ENCODE measurements at places on chromosomes 11 and 22.

- DNase-seq: no peak
Observed at GRCh38 chr11:133897331-133897650, 52.0 kb upstream of the SPATA19 start.

- DNase-seq: no peak
Observed at GRCh38 chr11:58629857-58630256, 7.4 kb downstream of the CNTF start.

DNA sequence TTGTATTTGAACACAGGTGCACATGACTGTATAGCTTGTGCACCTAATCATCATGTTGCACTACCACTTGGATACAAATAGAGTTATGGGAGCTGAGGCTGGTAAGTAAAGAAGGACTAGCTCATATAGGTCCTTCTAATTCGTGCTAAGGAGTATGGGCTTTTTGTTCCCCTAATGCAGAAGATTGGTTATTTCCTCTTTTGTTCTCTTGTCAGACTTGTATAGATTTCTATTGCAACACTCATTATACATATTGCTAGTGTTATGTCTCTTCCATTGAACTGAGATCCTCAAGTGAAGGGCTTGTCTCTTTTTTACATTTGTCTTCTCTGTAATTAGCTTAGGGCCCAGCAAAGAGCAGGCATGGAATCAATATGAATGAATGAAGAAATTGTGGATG lies 54.1 kb upstream of the ARHGAP20 start:
- DNase-seq: no peak

GRCh38 chr11:34274712-34275398 lies 83.0 kb downstream of the ABTB2 start:
- peak; percentile 97 for DNase-seq

- DNase-seq: no peak
Observed at GRCh38 chr11:120221115-120221752, 10.4 kb downstream of the OAF start.

GRCh38 chr11:109808569-109808968 lies 284.6 kb upstream of the ZC3H12C start:
- DNase-seq: no peak

DNA sequence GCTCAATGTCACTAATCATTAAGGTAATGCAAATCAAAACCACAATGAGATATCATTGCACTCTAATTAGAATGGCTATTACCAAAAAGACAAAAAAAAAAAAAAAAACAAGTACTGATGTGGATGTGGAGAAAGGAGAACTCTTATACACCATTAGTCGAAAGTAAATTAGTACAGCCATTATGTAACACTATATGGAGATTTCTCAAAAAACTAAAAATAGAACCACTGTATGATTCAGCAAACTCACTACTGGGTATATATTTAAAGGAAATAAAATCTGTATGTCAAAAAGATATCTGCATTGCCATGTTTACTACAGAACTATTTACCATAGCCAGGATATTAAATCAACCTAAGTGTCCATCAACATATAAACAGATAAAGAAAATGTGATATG lies 265.4 kb upstream of the ARHGAP20 start:
- no peak for DNase-seq

GRCh38 chr11:79052544-79052943 lies 388.3 kb downstream of the TENM4 start:
- no peak for DNase-seq

DNA sequence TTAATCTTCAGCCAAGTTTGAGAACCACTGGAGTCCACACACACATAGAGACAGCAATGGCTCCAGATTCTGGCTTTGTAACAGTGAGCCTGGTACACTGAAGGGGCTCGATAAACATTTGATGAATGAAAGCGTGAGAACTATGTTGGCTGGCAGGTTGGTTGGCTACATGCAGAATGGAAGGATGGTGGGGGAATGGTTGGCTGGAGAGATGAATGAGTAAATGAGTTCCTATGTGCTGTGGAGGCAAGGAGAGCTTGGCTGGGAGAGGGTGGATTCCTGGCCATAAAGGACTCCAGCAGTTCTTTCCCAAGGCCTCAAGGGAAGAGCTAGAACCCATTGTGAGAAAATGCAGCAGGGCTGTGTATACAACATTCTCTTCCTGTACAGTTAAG lies 168.0 kb upstream of the NECTIN1 start:
- DNase-seq: no peak

DNA sequence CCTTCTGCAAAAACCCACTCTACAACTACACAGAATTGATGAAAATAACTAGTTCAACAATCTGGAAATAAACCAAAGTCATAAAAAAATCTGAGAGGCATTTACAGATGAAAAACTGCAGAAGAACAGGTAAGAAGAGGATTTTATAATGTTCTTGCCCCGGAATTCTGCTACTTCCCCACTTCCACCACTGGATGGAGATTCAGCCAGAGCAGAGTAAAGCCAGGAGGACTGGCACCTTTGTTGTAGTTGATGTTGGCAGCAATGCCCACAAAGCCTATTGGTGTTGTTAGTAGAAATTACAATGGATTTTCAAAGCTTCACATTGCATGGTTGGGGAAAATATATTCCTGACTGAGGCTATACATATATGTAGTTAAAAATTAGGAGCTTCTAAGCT lies 640.2 kb downstream of the LRRC4C start:
- no peak for DNase-seq

GRCh38 chr11:29326757-29327156 lies 690.1 kb downstream of the KCNA4 start:
- no peak for DNase-seq

- no peak for DNase-seq
Observed at GRCh38 chr22:37739035-37739434, 42.2 kb downstream of the TRIOBP start.

GRCh38 chr22:38837414-38837928 lies 6.4 kb downstream of the NPTXR start:
- no peak for DNase-seq

GRCh38 chr11:96841792-96842191 lies 452.0 kb downstream of the JRKL start:
- no peak for DNase-seq

- no peak for DNase-seq
Observed at GRCh38 chr11:6640985-6641701, 14.5 kb downstream of the DCHS1 start.

GRCh38 chr22:42164901-42165300 lies 34.3 kb upstream of the CYP2D6 start:
- no peak for DNase-seq

- no peak for DNase-seq
Observed at GRCh38 chr11:132626446-132626845, 905.9 kb downstream of the OPCML start.

- no peak for DNase-seq
Observed at GRCh38 chr22:40627612-40628011, 8.9 kb downstream of the MRTFA start.

GRCh38 chr22:34096770-34097169 lies 176.5 kb upstream of the LARGE1 start:
- DNase-seq: no peak

GRCh38 chr11:96303980-96304379 lies 39.0 kb downstream of the MAML2 start:
- no peak for DNase-seq

DNA sequence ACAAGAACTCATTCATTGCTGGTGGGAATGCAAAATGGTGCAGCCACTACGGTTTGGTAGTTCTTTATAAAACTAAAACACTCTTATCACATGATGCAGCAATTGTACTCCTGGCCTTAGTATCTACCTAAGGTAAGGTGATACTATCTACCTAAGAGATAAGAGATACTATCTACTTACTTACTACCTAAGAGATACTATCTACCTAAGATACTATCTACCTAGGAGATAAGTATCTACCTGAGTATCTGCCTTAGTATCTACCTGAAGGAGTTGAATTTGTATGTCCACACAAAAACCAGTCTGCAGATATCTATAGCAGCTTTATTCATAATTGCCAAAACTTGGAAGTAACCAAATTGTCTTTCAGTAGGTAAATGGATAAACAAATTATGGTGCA lies 29.0 kb upstream of the SMCO4 start:
- no peak for DNase-seq

DNA sequence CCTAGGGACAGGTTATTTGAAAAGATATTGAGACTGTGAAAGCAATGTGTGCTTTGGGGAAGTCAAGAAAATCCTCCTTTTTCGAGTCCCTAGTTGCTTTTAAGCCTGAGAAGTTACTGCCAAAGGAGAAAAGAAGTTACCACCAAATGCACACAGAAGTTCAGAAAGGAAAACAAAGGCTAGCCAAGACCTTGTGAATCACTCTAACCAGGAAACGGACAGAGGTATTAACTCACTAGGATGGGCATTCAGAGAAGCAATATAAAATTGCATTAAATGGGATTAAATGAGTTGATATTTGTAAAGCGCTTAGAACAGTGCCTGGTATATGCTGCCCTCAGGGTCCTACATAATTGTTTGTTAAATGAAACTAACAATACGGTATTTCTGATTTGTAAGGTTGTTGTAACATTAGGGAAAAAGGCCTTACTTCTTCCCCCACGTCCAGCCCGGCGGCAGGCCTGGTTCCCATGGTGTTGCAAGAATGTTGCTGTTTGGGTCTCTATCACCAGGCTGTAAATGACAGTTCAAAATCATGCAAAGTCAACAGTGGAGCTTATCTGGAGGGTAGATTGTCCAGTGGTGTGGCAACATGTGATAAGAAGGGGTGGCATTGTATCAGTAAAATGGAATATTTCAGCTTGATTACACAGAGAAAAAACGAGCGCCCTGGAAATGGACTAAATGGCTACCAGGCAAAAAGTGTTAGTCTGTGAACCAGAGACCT lies 7.1 kb downstream of the TMA7B start:
- DNase-seq: no peak

GRCh38 chr22:30806391-30806861 lies 111.8 kb downstream of the OSBP2 start:
- DNase-seq: no peak

GRCh38 chr11:67022341-67022933 lies 497 bp upstream of the SYT12 start:
- DNase-seq: peak; percentile 79

GRCh38 chr22:47199261-47199978 lies 437.0 kb downstream of the TBC1D22A start:
- no peak for DNase-seq

DNA sequence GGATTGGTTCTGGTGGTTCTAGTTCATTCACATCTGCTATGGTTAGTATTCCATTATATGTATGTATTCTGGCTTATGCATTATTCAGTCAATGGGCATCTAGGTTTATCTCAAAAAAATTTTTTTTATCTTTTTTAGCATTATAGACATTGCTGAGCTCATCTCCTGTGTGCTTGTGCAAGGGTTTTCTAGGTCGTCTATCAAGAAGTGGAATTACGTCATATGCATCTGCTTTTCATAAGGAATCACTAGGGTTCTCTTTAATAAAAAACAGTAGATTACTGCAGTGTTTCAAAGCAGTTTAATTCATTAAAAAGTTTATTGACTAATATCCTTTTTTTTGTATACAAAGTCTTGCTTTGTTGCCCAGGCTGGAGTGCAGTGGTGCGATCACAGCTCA lies 21.3 kb downstream of the TBC1D22A start:
- no peak for DNase-seq

- DNase-seq: no peak
Observed at GRCh38 chr22:43364169-43364435, 20.9 kb upstream of the SCUBE1 start.

- DNase-seq: no peak
Observed at GRCh38 chr22:20026204-20026908, 5.4 kb downstream of the TANGO2 start.

GRCh38 chr11:3344327-3345174 lies 34.4 kb downstream of the ZNF195 start:
- DNase-seq: no peak

DNA sequence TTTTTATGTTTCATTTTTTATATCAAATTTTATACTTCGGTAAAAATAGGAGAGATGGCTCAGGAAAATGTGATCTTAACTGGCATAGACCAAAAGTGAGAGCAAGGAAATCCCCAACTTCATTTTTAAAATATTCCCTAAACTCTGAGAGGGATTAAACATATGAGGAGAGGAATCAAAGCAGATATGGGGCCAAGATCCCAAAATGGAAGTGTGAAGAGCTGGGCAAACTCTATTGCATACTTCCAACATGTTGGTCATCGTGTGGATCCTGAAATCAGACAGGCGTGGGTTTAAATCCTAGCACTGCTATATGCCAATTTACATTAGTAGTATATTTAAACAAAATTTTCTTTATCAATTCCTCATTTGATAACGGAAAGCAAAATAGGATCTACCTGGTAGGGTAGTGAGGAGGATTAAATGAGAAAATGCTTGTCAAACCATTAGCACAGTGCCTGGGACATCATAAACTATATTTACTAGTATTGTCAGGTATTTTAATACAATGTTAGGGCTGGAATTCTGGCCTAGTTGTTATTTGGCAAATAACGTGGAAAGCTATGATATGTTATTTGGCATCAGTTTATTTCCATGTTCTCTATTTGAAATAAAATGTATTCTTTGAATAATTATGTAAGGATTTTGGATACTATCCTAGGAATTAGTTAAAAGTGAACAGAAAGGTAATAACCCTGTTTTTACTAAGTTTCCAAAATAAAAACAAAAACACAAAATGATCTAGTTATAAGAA lies 392.8 kb upstream of the CCDC90B start:
- no peak for DNase-seq

All from breast epithelium (tissue), 4 donors.